ENCODE measurements at places on chromosomes 16 and 17. TPM values are rescaled to one million over a fixed set of nuclear protein-coding genes. Genes with fewer than 3 reads are reported as not detected.

Gene LGALS3BP
- total RNA-seq = 389 TPM

Gene FBXO39
- total RNA-seq = not detected

Gene HGS
- total RNA-seq = 231 TPM

Gene CCDC144A
- 0.20 TPM for total RNA-seq

DNA sequence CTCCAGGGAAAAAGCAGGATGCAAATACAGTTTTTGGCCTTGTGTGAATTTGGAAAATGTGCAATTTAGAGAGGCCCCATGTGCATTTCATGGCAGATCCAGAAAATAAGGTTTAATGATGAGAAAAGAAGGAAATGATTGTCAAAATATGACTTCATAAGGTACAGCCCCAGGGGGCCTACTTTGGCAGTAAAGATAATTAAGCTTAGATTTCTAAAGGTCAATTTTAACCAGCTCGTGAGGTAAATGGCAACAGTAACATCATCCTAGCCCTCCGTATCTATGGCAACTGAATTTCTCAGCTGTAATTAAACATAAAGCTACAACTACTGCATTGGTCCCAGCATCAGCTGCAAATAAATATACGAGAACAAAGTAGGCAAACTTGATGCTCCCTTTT is 30.0 kb upstream of the PRSS54 start:
- no peak for DNase-seq

DNA sequence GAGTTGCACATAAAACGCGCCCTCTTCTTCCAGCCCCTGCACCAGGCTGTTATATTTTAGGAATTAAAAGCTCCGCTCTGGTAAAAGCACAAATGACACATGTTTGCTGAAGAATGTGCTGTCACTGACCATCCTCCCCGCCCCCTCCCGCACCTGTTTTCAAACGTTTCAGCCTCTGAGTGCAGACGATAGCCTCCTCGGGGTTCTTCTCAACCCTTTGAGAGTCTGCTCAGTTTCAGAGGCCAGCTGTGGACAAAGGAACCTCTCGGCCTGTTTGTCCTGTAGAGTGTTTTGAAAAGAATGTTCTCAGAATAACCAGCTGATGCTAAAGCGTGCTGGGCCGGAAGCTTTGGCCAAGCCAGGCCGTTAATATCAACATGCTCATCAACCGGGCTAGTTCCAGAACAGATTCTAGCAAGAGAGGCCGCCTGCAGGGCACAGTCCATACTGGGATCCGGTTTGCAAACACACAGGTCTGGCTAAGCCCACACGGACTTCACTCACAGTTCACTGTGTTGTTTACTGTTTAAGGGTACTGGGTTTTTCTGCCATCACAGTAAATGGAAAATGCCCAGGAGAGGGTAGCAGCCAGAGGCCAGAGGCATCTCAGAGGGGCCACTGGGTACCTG is 6.4 kb upstream of the CACNG4 start:
- no peak for DNase-seq

GRCh38 chr16:12426122-12426521 is 377.6 kb downstream of the CPPED1 start:
- no peak for DNase-seq
